ENCODE measurements at places on chromosomes 3 and 15.
A peak's percentile ranks its signal among the peaks of the same experiment; 100 is the strongest.

DNA sequence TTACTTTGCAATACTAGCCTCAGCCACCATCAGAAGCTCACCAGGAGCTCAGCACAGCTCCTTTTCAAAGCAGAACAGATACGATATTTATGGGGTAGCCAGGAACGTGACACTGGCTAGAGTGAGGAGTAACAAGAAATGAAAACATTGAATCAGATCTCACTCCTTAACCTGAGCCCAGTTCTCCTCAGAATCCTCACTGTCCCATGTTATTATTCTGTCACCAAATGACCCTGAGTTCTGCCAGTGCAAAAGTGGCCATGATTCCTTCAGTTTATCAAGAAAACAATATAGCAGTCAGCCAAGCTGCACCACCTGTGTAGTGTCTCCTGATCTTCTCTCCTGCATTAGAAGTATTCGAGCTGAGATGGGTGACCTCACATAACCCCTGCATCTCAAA, 956.7 kb downstream of the TUSC7 start:
- no peak for DNase-seq

GRCh38 chr3:50028346-50028745, 60.4 kb upstream of the RBM5 start:
- DNase-seq = no peak

- no peak for DNase-seq
Observed at GRCh38 chr3:98460220-98460619, 2.8 kb upstream of the OR5K1 start.

- DNase-seq = no peak
Observed at GRCh38 chr15:101172501-101173071, 79.3 kb downstream of the CHSY1 start.

DNA sequence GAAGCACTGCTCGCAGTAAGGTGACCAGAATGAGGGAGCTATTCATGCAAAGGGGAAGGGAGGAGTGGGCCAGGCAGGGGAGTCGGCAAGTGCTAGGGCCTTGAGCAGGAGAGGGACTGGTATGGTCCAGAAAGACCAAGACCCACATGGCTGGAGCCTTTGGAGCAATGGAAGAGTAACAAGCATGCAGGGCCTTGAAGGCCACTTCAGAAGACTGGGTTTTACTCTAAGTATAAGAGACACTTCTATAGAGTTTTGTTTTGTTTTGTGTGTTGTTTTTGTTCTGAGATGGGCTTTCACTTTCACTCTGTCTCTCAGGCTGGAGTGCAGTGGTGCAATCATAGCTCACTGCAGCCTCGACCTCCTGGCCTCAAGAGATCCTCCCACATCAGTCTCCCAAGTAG, 42.0 kb downstream of the BFSP2 start:
- DNase-seq = no peak

- no peak for DNase-seq
Observed at GRCh38 chr3:129304962-129305222, 26.2 kb downstream of the HMCES start.

- no peak for DNase-seq
Observed at GRCh38 chr3:88986834-88987233, 120.6 kb upstream of the EPHA3 start.

GRCh38 chr3:13634615-13635014, 85.7 kb downstream of the FBLN2 start:
- no peak for DNase-seq

GRCh38 chr3:50392101-50392715, 32.9 kb upstream of the TMEM115 start:
- DNase-seq = no peak

GRCh38 chr3:35932995-35933394, 293.7 kb downstream of the ARPP21 start:
- no peak for DNase-seq

DNA sequence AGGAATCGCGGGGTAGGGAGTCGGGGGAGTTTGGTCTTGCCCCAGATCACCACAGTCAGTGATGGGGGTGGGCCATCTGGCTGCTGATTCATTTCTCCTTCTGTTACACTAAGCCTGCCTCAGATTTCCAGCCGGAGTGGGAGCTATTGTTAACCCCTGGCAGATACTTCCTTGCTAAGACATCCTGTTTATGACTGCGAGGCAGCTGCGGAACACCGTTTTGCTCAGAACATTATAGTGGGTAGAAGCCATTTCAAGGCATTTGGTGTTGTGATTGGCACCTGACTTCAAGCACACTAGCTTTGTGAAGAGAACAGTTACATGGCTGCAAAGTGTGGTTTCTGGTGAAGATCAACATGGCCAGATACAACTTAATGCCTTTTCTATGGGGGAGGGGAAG, 73.8 kb downstream of the FLNB start:
- DNase-seq = peak; percentile 80

GRCh38 chr3:150697646-150698045, 6.1 kb downstream of the ERICH6 start:
- DNase-seq = no peak

DNA sequence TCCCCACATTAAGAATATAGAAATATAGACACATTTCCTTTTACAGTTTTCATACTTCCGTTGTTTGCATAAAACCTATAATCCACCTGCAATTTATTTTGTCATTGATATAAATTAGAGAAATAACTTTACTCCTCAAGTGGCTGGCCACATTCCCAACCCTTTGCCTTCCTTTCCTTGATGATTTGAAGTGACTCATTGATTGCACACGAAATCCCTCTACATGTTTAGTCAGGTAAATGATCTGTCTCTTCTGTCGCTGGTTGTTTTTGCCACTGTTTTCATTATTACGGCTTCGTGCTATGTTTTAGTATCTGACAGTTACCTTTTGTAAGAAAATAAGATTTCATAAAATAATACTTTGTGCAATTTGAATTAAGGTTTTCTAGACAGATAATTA, 272.2 kb upstream of the NR2E3 start:
- DNase-seq = no peak

Measured in GDM1 (cell line).